Jurkat, Clone E6-1 (cell line): ENCODE measurements at places on chromosomes 2 and 18.

DNA sequence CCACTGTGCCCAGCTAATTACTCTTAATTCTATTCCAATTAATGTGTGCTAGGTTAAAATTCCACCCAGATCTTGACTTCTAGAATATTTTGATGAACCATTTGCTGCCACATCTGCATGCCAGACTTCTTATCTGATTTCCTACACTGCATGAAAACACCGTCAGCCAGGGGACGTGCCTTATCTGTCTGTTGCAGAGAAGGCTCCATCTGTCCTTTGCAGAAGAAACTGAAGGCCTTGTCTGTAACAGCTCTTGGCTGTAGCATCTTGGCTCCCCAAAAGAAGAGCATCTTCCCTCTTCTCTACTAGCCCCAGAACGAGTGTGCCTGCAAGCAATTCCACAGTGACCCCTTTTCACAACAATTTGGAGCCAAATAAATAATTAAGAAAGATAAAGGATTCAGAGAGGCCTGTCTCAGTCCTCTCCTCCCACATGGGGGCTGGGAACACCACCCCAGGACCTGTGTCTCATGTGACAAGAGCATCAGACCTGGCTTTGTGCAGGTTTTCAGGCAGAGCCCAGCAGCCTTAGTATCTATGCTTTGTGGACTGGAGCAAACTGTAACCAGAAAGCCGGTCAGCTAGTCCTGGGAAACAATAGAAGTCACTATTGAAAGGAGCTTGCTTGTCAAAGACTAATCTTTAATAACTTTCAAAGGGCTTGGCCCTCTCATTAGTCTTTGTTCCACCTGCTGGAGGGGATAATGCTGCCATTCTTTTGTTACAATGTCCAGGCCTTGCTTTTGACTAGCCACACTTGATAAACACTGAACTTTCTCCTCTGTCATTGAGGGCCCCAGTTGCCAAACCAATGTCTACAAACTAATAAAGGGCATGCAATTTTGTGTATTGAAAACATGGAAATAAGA, 84.0 kb upstream of the NEUROD1 start:
- peak; percentile 58 for DNase-seq

GRCh38 chr18:63366213-63367052, 573 bp downstream of the KDSR start:
- DNase-seq = peak; percentile 17

DNA sequence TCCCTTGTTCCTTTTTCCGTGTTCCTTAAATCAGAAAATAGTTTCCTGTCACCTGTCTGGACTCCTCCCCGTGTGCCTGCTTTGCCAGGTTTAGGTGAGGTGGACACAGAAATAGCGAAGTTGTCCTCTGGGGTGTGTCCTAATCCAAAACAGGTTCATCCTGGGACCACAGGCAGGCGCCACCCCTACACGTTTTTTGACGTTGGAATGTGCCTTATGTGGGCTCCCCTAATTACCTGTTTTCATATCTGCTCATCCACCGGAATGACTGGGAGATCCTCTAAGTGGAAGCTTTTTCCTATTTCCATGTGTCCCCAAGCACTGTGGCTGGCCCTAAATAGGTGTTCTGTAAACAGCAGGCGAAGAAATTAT, 49.0 kb upstream of the PAIP2B start:
- DNase-seq = no peak

DNA sequence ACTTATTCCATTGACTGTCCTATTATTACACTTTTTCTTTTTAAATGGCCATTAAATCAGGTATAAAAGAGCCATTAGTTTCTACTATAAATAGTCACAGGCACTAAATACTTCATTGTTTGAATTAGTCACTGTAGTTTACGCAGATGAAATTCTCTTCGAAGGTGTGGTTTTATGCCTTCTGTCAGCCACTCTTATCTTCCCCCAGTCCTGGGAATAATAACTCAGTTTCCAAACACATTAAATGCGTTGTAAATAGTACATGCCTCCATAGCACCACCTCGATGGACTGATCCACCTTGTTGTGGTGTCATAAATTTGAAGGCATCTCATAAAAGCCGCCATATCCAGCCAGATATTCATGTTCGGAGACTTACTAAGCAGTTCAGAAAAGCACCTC, 72.1 kb upstream of the PARD3B start:
- no peak for DNase-seq

DNA sequence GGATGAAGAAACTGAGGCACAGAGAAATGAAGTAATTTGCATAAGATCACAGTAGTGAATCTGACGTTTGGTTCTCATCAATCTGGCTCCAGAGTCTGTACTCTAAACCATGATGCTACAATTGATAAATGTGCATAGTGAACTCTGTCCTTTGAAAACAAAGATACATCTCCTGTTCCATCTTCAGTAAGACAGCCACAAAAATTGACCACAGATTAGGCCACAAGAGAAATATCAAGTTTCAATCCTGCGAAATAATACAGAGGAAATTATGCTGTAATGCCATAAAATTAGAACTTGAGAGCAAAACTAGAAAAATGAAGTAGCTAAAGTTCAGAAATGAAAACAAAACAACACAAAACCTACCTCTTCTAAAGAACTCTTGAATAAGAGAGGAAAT, 28.4 kb downstream of the FAM98A start:
- no peak for DNase-seq

GRCh38 chr2:183371545-183371944, 247.3 kb downstream of the NUP35 start:
- no peak for DNase-seq

DNA sequence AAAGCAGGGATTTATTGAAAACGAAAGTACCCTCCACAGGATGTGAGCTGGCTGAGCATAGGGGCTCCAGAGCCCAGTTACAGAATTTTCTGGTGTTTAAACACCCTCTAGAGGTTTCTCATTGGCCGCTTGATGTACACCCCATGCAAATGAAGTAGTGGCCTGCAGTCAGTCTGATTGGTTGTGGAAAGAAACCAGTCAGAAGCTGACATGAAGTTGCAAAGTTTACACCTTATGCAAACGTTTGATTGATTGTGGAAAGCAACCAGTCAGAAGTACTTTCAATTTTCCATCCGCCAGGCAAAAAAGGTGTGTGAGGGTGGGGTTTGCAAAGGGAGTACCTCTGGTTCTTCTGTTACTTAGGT, 62.3 kb downstream of the VWA3B start:
- DNase-seq = peak; percentile 74

DNA sequence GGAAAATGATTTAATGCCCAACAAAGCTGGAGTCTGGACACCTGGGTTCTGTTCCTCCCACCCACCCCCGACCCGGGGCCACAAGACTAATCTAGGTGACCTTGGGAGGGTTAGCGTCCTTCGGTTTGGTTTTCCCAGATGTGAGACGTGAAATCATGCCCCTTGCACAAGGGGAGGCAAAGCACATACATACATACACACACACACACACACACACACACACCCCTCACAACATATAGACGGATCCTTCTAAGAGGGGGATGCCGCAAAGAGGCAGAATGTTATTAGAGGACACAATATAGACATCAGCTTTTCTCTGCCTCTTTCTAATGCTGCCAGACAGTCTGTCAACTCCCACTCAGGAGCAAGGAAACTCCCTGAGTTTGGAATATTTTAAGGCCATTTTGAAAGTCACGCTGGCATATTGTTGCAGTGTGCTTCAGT, 616 bp upstream of the RBMS1 start:
- DNase-seq = no peak

GRCh38 chr2:136342138-136342537, 224.2 kb upstream of the CXCR4 start:
- no peak for DNase-seq

GRCh38 chr2:160338901-160339685, 139.0 kb upstream of the ITGB6 start:
- DNase-seq = no peak

DNA sequence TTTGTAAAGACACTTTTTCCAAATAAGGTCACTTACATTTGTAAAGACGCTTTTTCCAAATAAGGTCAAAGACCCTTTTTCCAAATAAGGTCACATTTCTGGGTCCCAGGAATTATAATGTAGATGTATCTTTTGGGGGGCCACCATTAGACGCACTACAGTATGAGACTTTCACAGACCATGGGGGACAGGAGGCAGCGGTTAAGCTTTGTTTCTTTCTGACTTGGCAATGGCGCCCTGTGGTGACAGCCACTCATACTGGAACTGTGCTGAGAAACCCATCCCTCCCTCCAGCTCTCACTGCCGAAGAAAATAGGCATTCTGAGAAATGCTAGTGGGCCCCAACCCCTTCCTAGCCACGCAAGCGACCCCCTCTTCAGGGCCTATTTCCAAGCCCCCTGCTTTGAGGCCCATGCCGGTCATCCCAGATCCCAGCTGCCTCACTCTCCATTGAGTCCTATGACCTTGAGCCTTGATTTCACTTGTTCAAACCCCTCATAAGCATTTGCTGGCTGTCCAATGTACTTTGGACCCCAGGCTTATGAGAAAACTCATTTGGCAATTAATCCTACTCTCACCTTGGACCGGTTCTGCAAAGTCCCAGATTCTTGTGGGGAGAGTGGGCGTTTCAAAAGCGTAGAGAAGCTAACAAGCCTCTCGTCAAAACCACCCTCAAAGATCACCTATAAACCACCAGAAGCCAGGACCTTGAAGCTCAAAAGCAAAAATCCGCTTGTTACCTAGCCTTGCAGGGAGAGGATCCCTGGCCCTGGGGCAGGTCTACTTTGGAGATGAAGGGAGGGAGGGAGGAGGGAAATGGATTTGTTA, 11.3 kb upstream of the SPATA3 start:
- no peak for DNase-seq

DNA sequence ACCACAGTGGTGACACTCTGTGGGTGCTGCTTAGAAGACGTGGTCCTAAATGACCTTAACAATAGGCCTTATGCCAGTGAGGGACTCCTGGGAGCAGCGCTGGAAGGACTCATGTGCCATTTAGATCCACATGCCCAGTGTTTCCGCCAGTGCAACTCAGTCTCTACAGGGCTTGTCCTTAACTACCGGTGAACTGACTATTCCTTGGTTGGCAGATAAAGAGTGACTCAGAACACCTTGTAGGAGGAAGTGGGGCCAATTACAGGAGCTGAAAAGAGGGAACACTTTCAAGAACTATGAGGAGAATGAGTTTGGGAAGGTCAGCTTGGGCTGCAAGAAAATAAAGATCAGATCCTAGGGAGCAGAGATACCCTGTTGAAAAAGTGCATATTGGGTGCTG, 1.8 kb upstream of the CDK5R2 start:
- no peak for DNase-seq

GRCh38 chr18:22311301-22311700, 106.4 kb downstream of the CTAGE1 start:
- no peak for DNase-seq

- DNase-seq = no peak
These were observed 56.0 kb downstream of the PIK3C3 start for GRCh38 chr18:42011053-42011452.

DNA sequence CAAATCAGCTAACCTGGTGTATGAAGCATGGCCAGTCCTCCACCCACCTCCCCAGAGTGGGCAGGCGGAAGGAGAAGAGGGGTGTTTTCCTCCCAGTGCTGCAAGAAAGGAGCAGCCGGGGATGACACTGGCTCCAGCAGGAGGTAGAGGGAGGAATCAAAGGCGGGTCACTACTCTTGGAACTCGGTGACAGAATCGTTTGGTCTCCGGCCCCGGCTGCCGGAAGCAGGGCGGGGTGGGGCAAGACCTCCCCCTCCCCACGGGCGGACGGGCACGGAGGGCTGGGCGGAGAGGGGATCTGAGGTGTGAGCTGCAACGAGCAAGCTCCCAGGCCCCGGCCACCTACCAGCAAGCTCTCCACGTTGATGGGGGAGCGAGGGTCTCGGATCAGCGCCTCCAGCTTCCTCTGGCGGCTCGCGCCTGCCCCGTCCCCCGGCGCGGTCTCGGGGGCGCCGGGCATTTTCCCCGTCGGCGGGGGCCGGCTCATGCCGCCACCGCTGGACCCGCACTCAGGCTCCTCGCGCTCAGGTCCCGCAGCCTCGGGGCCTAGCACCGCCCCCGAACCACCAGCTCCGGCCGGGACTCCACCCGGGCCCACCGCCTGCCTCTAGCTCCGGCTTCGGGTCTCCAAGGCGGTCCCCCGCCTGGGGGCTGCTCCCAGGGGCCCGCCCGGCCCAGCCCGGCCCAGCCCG, 640 bp downstream of the ROCK2 start:
- DNase-seq = no peak

- peak; percentile 71 for DNase-seq
These were observed 844.3 kb downstream of the MBD2 start for GRCh38 chr18:53380063-53380639.

DNA sequence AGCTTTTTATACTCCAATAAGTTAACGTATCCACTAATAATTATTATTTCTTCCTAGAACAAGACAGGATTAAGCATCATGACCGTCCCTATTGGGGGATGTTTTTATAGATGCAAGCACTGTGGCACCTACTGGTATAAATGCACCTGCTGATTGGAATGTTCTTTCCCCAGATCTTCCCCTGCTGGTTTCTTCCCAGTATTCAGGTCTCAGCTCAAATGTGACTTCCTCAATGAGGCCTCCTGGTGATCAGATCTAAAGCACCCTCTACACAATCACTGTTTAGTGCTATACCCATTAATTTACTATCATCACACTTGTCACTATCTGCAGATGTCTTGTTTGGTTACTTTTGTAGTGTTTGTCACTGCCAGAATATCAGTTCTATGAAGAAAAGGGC, 3.9 kb upstream of the TYMS start:
- no peak for DNase-seq

- no peak for DNase-seq
These were observed at the start of gene LGALSL for GRCh38 chr2:64453770-64454385. Gene LGALSL (plus strand): TSS chr2:64454162. CDS start chr2:64454546, 384 bp downstream.

GRCh38 chr2:17363846-17364245, 154.4 kb downstream of the RAD51AP2 start:
- no peak for DNase-seq

- DNase-seq = no peak
These were observed 68.6 kb downstream of the ZBTB7C start for GRCh38 chr18:48340560-48340959.

DNA sequence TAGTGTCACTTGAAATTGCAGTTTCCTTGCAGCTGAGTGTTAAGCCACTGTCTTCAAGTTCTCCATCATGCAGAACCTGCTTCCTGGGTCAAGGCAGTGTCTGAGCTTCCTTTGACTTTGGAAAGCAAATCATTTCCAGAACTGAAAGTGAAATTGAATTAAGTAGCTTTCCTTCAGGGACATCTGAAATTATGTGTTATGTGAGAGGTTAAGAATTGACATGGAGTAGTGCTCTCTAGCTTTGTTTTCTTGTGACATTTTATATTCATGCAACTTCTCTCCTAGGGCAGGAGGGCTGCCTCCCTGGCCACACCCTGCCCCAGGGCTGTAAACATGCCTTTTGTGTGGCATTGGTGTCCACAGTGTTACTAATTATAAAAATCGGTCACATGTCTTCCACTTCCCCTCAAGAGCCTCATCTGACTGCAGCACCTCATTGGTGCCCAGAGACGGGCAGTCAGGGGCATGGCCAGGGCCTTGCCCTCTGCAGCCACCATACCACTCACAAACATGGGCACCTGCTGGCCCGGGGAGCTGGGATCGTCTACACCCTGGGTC, 14.4 kb downstream of the RAB12 start:
- no peak for DNase-seq

GRCh38 chr2:226184940-226185615, 614.5 kb downstream of the IRS1 start:
- DNase-seq = no peak

- DNase-seq = no peak
These were observed 50.2 kb downstream of the CALCRL start for GRCh38 chr2:187397886-187398285.

GRCh38 chr2:135997380-135997779, 12.0 kb upstream of the DARS1 start:
- no peak for DNase-seq
